PC-3 (cell line): ENCODE measurements at places on chromosomes 7 and 10. TPM values are rescaled to one million over a fixed set of nuclear protein-coding genes. Genes with fewer than 3 reads are reported as not detected.

Gene SLC29A4
- 6.7 and 8.9 TPM in 2 replicates for total RNA-seq

Gene TFR2
- not detected in 2 replicates for total RNA-seq

Gene ARHGEF35
- 10.8 TPM in 2 replicates for total RNA-seq

Gene PNLIPRP2
- total RNA-seq = not detected in 2 replicates

Gene CDK1
- 166 and 202 TPM in 2 replicates for total RNA-seq

Gene BMS1
- total RNA-seq = 36.6 and 41.9 TPM in 2 replicates
